ENCODE measurements at places on chromosomes 4 and X.

DNA sequence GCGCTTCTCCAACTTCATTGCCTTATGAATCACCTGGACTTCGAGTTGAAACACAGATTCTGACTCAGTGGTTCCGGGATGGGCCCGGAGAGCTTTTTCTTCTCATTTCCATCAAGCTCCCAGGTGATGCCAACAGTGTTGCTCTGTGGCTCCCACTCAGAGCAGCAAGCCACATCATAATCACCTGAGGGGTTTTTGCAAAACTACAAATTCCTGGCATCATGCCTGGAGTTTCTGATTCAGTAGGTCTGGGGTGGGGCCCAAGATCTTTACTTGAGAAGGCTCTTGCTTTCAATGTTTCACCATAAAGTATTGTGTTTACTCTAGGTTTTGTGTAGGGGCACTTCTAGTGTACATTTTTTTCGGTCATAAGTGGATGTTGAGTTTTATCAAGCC, 7.0 kb downstream of the MTM1 start:
- DNase-seq = no peak

DNA sequence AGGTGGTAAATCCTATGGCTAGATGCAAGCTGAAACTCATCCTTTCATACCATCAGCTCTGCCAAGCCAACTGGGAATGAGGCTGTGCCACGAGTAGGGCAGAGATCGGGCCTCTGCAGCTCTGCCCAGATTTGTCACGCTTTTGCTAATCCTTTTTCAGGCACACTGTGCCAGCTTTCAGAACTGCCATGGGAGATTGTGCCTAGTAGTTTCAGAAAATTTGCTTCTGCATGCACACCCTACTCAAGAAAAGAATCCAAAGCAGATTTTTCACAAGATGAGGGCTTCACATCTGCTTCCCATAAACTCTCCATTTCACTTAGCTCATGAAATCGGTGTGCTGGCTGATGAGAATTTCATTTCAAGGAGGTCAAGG, 3.3 kb upstream of the ADH7 start:
- DNase-seq = no peak

DNA sequence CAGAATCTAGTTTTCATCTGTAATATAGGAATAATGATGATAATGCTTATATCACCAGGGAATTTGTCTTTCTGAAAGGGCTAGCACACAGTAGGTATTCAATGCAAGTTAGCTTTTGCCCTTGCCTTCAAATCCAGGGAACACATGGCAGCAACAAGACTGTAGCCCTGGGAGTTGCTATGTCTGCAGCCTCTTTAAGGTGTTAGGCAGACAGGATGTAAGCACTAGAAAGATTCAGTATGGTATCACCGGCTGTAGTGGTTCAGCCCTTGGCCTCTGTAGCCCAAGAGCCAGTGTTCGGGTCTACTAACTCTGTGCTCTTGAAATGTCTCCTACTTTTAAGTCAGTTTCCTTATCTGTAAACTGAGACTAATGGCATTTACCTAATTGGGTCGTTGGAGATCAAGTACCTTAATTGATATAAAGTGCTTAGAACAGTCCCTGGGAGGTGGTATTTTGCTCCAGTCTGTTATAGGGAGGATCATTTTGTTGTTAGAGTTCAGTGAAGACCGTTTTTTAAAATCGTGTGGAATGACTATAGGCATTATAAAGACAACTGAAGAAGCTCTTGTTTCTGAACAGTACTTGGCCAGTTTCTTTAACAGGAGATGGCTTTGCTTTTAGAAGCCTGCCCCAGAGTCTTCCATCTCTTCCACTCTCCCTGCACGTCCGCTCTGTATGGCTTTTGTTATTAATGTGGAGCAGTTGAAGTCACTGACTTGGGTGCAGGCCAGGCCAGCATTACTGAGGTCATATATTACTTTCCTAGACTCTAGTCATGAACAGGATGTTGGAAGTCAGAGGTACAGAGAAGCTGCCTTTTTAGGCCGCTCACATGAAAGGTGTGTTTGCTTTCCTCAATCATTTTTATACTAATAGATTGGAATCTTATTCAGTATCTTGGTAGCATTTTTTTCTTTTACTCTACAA, 44.8 kb downstream of the GAB1 start:
- peak; percentile 57 for DNase-seq

DNA sequence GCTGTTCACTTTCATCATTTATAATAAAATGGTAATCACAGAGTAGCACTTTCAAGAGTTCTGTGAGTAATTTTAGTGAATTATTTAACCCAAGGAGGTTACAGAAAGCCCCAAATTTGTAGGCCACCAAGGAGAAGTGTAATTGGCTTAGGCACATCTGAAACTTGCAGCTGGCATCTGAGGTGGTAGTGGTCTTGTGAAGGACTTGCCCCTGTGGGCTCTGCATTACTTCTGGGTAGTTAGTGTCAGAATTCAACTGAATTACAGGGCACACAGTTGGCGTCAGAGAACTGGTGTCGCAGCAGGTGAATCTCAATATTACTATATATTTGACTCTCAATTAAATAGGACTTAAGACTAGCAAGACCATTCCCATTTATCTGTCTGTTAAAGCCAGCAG, 36.9 kb downstream of the GPR174 start:
- DNase-seq = no peak

- DNase-seq = no peak
Measured at GRCh38 chr4:154593868-154594267, 3.3 kb upstream of the FGA start.

- no peak for DNase-seq
Measured at GRCh38 chr4:139933104-139933503, 220.9 kb downstream of the MAML3 start.

GRCh38 chr4:101025755-101026154, 321.6 kb downstream of the PPP3CA start:
- DNase-seq = no peak

- no peak for DNase-seq
Measured at GRCh38 chr4:77917601-77918000, 55.0 kb downstream of the MRPL1 start.

- DNase-seq = no peak
Measured at GRCh38 chrX:7021991-7022390, 125.5 kb upstream of the STS start.
